A549 treated with dexamethasone at 1 μM for 4 hours (cell line): ENCODE measurements at places on chromosomes 7 and 10. TPM values are rescaled to one million over a fixed set of nuclear protein-coding genes. Genes with fewer than 3 reads are reported as not detected.

Gene ZFAND2A
- 48.5 to 52.3 TPM (median 51.0 TPM) in 5 replicates for total RNA-seq

Gene WNT16
- 1.6 to 2.6 TPM (median 2.0 TPM) in 5 replicates for total RNA-seq

Gene ARHGAP22
- total RNA-seq = 3.1 to 4.3 TPM (median 3.5 TPM) in 5 replicates

Gene SMO
- total RNA-seq = 10.6 to 14.5 TPM (median 12.6 TPM) in 5 replicates

Gene KCNH2
- total RNA-seq = 3.9 to 6.3 TPM (median 5.7 TPM) in 5 replicates

Gene ZNF680
- total RNA-seq = 1.7 to 2.9 TPM (median 1.8 TPM) in 5 replicates
